Motor neuron (in vitro differentiated cells): ENCODE measurements at places on chromosomes 5 and 9. TPM values are rescaled to one million over a fixed set of nuclear protein-coding genes. Genes with fewer than 3 reads are reported as not detected.

The WDR38 gene
- 1.0 and 1.2 TPM in 2 replicates for total RNA-seq

The PHF24 gene
- 0.04 and 0.62 TPM in 2 replicates for total RNA-seq

The CCNB1 gene
- total RNA-seq, result 6.8 and 9.1 TPM in 2 replicates

The GMCL2 gene
- total RNA-seq, result 0.39 TPM in 1 of 2 replicates, not detected in the other

The TTC16 gene
- total RNA-seq, result 0.31 and 0.93 TPM in 2 replicates

The FLT4 gene
- total RNA-seq, result 3.3 and 4.4 TPM in 2 replicates

The SCGB3A2 gene
- not detected in 2 replicates for total RNA-seq

The PCDHAC1 gene
- total RNA-seq, result 15.5 and 15.7 TPM in 2 replicates
